ENCODE measurements at places on chromosomes 2 and 18.

- no peak for DNase-seq
These were observed 327.6 kb downstream of the NCKAP5 start for GRCh38 chr2:133240491-133241223.

DNA sequence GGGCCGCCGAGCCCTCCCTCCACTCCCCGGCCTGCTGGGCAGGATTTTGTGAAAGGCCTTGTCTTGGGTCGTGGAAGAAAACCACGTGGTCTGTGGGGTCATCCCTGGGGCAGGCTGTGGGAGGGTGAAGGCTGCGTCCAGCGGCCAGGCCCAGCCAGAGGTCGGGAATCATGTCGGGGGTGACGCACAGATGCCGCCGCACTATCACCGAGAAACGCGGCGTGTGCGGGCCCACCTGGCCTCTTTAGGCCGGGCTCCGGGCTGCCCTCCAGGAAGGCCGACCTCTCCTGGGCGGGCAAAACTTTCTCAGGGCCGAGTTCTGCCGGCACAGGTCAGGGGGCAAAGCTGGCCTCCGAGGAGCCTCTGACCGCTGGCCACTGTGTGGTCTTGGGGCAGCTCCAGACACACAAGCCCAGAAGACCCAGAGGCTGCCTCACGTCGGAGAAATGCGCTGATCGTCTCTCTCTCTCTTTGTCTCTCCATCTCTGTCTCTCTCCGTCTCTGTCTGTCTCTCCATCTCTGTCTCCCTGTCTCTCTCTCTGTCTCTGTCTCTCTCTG, 28.4 kb downstream of the NFATC1 start:
- no peak for DNase-seq

DNA sequence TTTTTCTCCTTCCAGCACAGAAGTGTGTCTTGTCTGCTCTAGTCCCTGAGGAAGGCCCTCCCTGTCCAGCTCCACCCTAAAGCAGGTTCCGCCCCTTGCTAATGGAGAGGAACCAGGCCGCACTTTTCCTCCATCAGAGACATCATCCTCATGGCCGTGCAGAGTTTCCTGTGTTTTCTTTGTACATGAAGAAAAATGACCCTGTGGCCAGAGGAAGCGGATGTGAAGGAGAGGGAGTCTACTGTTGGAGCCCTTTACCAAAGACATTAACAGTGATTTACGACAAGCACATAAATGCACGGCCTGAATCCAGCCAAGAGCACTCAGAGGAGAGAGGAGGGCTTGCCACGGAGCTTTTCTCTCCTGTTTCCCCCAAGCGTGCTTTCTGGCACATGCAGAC, 109.5 kb downstream of the RNF144A start:
- no peak for DNase-seq

- no peak for DNase-seq
These were observed 195.0 kb downstream of the MYCN start for GRCh38 chr2:16135196-16135912.

- DNase-seq = no peak
These were observed 11.0 kb downstream of the FECH start for GRCh38 chr18:57575542-57575941.
